Activated CD4-positive, alpha-beta T cell treated with anti-CD3 and anti-CD28 coated beads, Interleukin-2, amount 10 ng/mL, durations not matched to agents 7 days and 5 days (primary cell): ENCODE measurements at places on chromosomes 2 and 18. TPM values are rescaled to one million over a fixed set of nuclear protein-coding genes. Genes with fewer than 3 reads are reported as not detected.

GRCh38 chr2:99805930-99806476 is 316.2 kb upstream of the REV1 start:
- DNase-seq: no peak
- no peak overlapping the region for H3K4me3 ChIP-seq
- H3K27me3 ChIP-seq: no peaks in the 10 kb centered on the region
- no peak overlapping the region for H3K27ac ChIP-seq
- no peaks in the 10 kb centered on the region for H3K36me3 ChIP-seq

DNA sequence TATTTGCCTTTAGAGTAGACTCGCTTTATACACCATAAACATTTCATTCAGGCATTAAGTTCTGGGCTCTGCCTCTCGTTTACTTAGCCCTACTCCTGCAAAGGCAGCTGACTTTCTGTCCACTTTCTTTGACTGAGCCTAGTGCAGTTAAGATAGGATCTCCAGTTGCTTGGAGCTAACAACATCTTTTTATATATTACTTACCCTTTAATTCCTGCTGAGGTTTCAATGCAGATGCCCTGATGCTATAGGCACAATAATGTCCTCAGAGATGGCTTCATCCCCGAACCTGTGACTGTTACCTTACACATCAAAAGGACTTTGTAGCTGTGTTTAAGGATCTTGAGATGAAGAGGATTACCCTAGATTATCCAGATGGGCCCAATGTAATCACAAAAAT is 505.8 kb upstream of the TNP1 start:
- no peak overlapping the region for H3K27ac ChIP-seq
- no peaks in the 10 kb centered on the region for H3K36me3 ChIP-seq
- H3K4me3 ChIP-seq: no peak overlapping the region
- H3K27me3 ChIP-seq: peaks cover 2% of the 10 kb centered on the region
- DNase-seq: no peak

DNA sequence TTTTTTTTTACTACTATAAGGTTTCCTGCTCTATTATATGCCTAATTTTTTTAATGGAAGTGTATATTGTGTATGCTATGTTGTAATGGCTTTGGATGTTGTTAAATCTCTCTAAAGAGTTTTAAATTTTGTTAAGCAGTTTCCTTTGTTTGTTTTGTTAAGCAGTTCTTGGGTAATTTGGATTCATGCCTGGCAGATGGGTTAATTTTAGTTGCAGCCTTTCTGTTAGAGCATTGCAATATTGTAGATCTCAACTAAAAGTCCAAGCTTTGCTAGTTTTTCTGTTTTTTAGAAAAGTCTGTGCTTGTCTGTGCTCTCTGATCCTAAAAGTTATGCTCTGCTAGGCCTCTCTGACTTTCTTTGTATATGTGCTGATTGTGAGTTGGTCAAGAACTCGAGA is 1229.0 kb upstream of the NRXN1 start:
- no peak for DNase-seq
- H3K4me3 ChIP-seq: no peak overlapping the region
- no peaks in the 10 kb centered on the region for H3K36me3 ChIP-seq
- H3K27ac ChIP-seq: no peak overlapping the region

- DNase-seq: no peak
- H3K36me3 ChIP-seq: no peaks in the 10 kb centered on the region
- no peaks in the 10 kb centered on the region for H3K4me1 ChIP-seq
Observed at GRCh38 chr18:69447886-69448285, 47.2 kb downstream of the DOK6 start.

GRCh38 chr18:39460136-39460535 is 1894.5 kb upstream of the CELF4 start:
- H3K4me1 ChIP-seq: no peaks in the 10 kb centered on the region
- H3K36me3 ChIP-seq: no peaks in the 10 kb centered on the region
- no peak overlapping the region for H3K27ac ChIP-seq
- H3K4me3 ChIP-seq: no peak overlapping the region

Gene SERPINB12
- not detected for total RNA-seq

- peaks cover 8% of the 10 kb centered on the region for H3K27me3 ChIP-seq
- H3K4me3 ChIP-seq: no peak overlapping the region
- H3K36me3 ChIP-seq: no peaks in the 10 kb centered on the region
- no peak for DNase-seq
- H3K27ac ChIP-seq: no peak overlapping the region
Observed at GRCh38 chr2:240121190-240121589, 14.9 kb downstream of the COPS9 start.

Gene WNT6
- total RNA-seq: not detected

Gene DGKD
- total RNA-seq: 84.1 TPM

- no peaks in the 10 kb centered on the region for H3K36me3 ChIP-seq
- DNase-seq: no peak
- H3K4me3 ChIP-seq: no peak overlapping the region
- H3K27ac ChIP-seq: no peak overlapping the region
- no peaks in the 10 kb centered on the region for H3K4me1 ChIP-seq
Observed at GRCh38 chr2:132668987-132669907, 758 bp downstream of the LYPD1 start.

DNA sequence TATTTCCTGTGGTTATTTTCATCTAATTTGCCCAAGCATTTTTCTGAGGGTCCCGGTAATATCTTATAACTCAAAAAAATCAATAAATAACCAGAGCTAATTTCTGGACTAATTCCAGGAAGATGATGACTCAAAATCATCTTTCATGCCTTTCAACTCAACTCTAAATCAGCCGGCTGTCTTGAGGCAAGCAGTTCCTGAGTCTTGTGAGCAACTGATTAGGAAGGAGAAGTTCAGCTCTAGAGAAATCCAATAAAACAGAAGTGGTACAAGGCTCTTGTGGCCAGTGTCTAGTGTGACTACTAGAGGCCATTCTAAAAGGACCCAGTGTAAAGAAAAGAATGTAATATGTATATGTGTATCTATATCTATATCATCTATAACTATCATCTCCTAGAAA is 890.4 kb downstream of the TRIB2 start:
- H3K4me3 ChIP-seq: no peak overlapping the region
- H3K27me3 ChIP-seq: no peaks in the 10 kb centered on the region
- no peaks in the 10 kb centered on the region for H3K36me3 ChIP-seq
- no peaks in the 10 kb centered on the region for H3K4me1 ChIP-seq
- H3K27ac ChIP-seq: no peak overlapping the region

GRCh38 chr18:31566576-31567306 is 24.9 kb upstream of the TTR start:
- no peak overlapping the region for H3K27ac ChIP-seq
- no peak for DNase-seq
- no peaks in the 10 kb centered on the region for H3K27me3 ChIP-seq
- no peaks in the 10 kb centered on the region for H3K4me1 ChIP-seq
- H3K4me3 ChIP-seq: no peak overlapping the region

Gene MYO7B
- 0.69 TPM for total RNA-seq

GRCh38 chr18:31386741-31387140 is 10.2 kb downstream of the DSG4 start:
- no peaks in the 10 kb centered on the region for H3K27me3 ChIP-seq
- no peak overlapping the region for H3K4me3 ChIP-seq
- DNase-seq: no peak
- no peaks in the 10 kb centered on the region for H3K36me3 ChIP-seq

Gene DLX1
- not detected for total RNA-seq
